ENCODE measurements at places on chromosomes 5 and 9.

DNA sequence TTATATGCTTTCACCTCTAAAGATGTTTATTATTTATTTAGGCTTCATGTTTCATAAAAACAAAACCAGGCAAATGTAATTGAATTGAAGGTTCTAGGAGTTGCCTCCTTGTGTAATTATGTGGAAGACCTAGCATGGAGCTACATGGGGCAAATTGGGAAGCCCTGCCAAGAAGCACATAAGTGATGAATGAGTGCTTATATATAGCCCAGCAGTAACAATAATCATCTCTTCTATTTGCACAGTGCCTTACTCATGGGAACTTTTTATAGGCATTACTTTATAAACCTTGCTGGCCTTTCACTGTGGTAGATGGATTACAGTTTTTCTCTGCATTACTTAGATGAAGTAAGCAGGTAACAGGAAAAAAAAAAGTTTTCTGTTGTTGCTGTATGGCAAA is 40.0 kb upstream of the GRAMD2B start:
- no peak for DNase-seq

DNA sequence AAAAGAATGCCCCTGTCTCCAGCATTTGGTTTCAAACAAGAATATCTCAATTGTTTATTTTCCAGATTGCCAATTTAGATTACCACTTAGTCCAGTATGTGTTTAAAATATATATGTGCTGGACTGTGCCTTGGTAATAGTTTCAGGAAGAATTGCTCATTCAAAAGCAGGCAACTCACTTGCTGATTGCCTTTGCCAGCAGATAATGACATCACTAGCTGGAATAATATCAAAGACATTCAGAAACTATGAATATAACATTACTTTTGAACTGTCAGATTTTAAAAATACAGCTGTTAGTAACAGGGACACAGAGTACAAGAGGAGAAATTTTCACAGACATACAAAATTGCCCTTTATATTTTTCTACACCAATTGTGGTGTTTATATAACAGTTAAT is 96.0 kb upstream of the ITGA2 start:
- no peak for DNase-seq

DNA sequence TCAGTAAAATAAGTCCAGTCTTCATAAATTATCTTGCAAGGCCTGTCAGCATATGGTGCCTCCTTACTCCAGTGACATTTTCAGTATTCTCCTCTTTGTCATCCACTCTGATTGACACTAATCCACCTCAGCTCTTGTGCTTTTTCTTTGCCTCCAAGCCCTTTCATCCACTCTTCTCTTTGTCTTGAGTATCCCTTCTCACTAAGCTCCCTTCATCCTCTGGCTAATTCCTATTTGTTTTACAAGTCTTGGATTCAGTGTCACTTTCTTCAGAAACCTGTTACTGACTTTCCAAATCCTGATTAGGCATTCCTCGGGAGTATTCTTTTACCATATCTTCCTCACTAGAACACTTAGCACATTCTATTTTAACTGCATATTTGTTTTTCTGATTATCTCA is 100.6 kb upstream of the VCAN start:
- no peak for DNase-seq

- no peak for DNase-seq
Measured at GRCh38 chr5:72752909-72753308, 63.6 kb upstream of the TNPO1 start.
